NCI-H1105 (cell line): ENCODE measurements at places on chromosomes 7 and 10.

DNA sequence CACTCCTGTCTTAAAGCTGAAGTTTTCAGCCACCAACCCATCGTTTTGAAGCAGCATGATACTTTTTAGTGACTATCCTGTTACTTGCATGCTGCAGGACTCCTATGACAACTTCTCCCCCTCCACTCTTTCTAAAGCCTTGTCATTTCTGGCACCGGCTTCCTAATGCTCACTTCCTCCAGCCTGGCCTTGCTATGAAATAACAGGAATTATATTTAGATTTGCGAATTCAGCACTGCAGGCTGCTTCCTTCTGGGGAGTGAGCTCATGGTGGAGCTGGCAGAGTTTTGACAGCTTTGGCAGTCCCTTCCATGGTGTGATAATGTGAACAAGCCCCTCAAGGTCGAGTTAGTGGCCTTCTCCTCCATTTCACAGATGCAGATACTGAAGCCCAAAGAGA is 13.4 kb downstream of the BLNK start:
- DNase-seq = no peak

GRCh38 chr7:148698007-148698396 is 701 bp upstream of the CUL1 start:
- no peak for DNase-seq

- no peak for DNase-seq
These were observed 221.8 kb upstream of the TMEM72 start for GRCh38 chr10:44689368-44689767.

DNA sequence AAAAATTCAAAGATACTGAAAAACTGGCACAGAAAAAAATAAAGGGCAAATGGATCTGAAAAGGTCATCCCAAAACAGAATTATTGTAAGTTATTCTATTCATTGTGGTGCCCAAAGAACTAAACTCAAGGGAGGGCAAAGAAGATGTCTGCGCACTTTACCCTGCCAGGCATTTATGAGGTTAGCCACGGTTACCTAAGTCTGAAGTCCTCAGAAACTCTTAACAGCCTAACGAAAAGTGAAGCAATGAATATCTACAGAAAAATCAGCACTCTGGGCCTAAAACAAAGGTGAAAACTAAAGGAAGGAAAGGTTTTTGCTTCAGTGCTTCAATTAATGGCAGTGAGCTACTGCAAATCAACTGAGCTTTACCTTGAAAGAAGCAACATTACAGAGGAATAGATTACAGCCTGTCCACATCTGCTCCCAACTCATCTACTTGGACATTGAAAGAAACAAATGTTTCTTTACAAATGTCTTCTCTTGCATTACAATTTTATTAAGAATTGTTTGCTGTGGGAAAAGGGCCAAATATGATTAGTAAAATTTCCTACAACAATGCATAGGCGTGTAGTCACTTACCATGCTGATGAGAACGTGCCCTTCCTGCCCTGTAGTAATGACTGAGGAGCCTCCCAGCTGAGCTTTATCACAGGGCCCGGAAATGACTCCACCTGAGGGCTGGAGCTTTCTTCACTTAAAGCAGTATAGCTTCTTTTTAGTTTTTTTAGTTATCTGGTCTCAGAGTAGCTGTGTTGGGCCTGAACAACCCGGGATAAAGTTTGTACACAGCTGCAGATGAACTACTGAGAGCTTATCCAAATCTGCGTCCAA is at the start of gene TUBAL3:
Gene TUBAL3, minus strand, starts transcription at position 621 of the 834 bp plus-strand sequence. Its CDS starts 36 bp downstream, at position 585.
- DNase-seq = no peak

DNA sequence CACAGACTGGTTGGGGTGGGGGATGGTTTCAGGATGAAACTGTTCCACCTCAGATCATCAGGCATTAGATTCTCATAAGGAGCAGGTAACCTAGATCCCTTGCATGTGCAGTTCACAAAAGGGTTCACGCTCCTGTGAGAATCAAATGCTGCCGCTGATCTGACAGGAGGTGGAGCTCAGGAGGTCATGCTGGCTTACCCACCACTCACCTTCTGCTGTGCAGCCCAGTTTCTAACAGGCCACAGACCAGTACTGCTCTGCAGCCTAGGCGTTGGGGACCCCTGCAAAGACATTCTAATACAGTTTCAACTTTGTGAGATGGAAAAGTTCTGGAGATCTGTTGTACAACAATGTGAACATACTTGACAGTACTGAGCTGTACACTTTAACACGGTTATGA is 39.9 kb downstream of the STRA8 start:
- DNase-seq = no peak

GRCh38 chr7:93301736-93302135 is 69.6 kb downstream of the VPS50 start:
- DNase-seq = no peak

DNA sequence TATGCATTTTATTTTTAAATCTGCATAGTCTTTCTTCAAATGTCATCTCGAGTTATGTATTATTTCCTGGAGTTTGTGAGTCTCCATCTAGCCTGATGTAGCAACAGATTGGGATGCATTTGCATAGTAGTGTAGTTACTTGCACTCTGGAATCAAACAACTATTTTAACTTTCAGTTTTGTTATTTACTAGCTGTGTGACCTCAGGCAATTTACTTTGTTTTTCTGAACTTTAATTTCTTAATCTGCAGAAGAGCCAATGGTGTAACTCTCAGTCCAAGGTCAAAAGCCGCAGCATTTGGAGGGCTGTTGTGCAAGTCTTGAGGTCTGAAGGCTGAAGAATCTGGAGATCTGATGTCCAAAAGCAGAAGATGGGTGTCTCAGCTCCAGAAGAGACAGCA is 175.8 kb upstream of the SORCS1 start:
- DNase-seq = no peak

- DNase-seq = no peak
These were observed at the start of gene SCIN for GRCh38 chr7:12570534-12571461. SCIN (plus strand) TSS chr7:12570720; CDS start chr7:12570787, 67 bp downstream.

GRCh38 chr7:97022491-97023306 is 1.9 kb downstream of the DLX5 start:
- no peak for DNase-seq

DNA sequence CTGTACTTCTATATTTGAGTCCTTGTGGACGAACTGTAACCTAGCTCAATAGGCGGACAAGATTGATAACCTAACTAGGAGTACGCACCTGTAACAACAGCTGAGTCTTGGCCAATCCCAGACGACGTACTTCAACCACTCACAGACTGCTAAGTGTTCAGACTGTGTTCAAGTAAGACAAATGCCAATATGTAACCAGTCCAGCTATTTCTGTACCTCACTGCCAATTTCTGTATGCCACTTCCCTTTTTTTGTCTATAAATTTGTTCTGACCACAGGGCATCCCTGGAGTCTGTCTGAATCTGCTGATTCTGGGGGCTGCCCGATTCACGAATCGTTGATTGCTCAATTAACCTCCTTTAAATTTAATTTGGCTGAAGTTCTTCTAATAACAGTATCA is 32.2 kb downstream of the HACD1 start:
- DNase-seq = no peak

GRCh38 chr10:62284221-62284620 is 15.6 kb upstream of the RTKN2 start:
- DNase-seq = no peak

- no peak for DNase-seq
These were observed 101.8 kb upstream of the WAC start for GRCh38 chr10:28431139-28431538.

DNA sequence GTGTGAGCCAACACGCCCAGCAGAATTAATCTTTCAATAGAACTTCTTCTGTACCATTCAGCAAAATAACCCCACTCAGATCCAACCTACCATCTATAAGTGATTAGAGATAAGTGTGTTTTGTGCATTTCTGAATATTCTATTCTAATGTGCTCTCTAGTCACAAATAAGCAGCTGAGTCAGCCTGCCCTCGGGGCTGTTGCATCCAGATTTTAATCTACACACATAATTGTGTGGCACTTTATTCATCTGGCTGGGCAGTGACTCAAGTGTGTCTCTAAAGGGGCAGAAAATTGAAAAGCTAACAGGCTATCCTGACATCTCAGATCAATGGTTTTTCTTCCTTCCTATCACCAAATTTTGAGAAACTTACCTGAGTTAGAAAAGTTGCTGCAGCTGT is 60.3 kb downstream of the PRR15 start:
- no peak for DNase-seq

- peak; percentile 24 for DNase-seq
These were observed 258.4 kb downstream of the SEMA3A start for GRCh38 chr7:83936056-83936708.

DNA sequence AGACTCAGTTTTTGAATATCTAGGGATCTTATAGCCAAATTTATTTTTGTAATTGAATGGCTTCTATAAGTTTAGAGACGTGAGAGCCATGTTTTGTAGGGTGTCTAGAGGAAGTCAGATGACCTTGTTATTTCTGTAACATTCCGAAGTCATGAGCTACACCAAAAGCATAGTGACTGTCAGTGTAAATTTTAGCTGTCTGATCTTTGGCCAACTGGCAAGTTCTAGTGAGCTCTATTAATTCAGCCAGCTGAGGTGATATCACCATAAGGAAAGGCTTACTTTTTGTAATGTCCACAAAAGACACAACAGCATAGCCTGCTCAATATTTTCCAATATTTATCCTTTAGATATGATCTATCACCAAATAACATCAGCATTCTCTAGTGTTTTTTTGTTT is 9.9 kb upstream of the NT5C3A start:
- DNase-seq = no peak

GRCh38 chr10:45154502-45154901 is 153.8 kb downstream of the ZNF22 start:
- DNase-seq = no peak

DNA sequence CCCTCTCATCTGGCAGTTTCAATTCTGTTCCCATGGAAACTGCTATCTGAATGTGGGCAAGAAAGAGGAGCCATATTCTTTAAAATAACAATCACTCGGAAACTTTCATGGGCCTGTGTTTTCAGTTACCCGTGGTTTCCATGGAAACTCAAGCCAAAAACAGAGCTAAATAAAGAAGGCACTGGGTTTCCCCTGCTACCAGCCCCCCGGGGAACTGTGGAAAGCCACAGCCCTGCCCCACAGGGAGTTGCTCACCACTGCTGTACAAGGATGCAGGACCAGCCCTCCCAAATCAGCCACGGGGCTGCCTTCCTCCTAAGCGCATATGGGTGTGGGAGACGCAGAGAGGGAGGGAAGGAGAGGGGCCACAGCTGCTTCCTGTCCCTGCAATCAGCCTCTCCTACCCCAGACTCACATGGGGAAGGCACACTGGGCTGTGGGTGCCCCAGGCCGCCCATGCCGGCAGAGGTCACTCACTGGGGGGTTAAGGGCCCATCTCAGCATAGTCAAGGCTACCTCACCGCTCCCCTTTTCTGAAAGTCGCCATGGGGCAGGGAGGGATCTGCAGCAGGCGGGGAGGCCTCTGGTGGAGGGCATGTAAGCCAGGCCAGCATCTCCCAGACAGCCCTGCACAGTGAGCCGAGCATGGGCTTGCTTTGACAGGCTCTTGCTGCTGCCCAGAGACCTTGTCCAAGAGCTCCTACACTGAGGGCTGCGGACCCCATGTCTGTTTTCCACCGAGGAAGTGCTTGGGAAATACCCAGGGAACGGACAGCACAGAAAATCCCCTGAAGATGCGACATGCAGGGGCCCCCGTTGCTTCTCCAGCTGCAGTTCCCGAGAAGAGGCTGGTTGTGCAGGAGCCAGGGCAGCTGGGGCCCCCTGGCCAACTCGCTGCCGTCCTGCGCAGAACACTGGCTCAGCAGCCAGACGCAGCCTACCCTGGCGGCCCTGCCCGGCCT is 157.3 kb upstream of the PPP2R2D start:
- no peak for DNase-seq

DNA sequence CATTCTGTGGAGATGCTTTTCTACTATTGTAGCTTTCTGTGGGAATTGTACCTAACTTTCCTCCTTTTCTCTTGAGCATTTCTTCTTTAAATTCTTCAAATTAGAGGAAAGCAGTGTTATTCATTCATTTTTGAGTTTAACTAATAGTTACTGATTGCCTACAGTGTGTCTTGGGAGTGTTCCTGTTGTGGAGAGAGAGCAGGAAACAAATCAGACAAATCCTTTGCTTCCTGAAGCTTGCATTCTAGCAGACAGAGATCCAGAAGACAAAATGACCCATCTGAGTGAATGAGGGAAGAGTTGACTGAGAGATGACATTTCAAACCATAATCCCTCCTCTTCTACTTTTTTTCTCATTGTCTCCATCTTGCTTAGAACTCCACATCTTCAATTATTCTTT is 170.4 kb downstream of the SUGCT start:
- DNase-seq = no peak

DNA sequence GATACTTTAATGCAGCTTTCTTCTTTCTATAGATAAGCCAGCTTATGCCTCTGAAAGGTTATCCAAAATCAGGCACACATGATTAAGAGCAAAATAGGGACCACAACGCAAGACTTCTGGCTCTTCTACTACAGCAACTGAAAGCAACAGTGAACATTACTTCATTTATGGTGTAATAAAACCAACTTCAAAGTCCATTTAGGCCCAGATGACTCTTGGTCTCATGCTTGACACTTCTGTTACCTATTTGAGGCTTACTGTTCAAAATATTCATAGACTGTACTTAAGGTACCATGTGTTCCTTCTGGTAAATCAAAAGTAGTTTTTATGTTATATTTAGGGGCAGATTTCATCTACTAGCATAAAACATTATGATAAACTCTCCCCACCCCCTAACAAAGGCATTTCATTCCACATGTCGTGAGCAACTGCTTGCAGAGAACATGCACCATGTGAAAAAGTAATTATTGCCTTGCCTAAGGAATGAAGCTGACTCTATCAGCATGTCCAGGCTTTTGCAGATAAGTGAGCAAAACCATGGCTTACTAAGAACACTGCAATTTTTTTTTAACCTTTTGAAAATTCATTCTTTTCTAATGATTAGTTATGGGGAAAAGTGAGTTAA is 154.9 kb upstream of the ITGB1 start:
- no peak for DNase-seq

DNA sequence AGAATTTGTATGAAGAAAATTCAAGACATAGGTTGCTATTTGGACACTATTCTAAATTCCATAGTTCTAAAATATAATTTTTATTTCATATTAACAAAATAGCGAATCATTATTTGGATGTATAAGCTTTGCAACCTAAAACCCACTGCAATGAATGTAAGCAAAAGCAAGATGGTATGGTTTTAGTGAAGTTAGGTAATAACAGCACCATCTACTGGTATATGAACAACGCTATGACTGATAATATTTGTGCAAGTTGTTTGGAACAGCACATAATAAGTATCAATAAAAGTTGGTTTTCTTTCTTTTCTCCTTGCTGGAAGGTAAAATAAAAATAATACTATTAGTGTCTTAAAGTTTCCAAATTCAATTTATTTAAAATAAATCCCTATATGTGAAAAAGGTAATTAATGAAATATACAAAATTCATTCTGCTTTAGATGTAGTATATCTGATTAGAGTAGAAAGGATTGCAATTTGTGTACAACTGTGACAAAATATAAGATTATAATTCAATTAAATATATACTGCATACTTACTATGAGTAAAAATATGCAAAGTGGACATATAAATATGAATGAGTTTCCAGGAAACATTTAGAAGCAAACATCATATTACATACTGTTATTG is 79.0 kb upstream of the LSM8 start:
- DNase-seq = peak; percentile 23

- DNase-seq = peak; percentile 48
These were observed 697 bp upstream of the SNX13 start for GRCh38 chr7:17940951-17941431.

- no peak for DNase-seq
These were observed 155.7 kb upstream of the FGFR2 start for GRCh38 chr10:121753726-121754476.

GRCh38 chr10:79438021-79438698 is 7.3 kb downstream of the ZCCHC24 start:
- DNase-seq = no peak
